ENCODE measurements at places on chromosomes 5 and 9.

- DNase-seq: peak; percentile 71
Measured at GRCh38 chr5:39424736-39425637, at the start of gene DAB2. Gene DAB2, minus strand, starts transcription at chr5:39424980. Its CDS starts 30,660 bp downstream, at chr5:39394320.

DNA sequence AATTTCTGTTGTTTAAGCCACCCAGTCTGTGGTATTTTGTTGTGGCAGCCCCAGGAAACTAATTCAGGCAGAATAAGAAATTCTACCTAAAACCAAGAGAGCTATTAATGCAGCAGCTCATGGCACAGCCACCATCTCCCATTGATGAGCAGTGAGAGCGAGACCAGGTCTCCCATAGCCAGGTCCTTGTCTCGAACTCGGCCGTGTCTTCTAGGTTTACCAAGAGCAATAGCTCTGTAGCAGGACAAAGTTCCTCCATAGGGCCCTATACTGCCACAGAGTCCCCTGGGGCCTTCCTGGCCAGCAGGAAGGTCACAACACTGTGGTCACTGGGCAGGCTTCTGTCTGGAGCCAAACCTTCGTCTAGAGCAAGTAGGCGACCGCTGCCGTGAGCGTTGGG, 34.5 kb upstream of the TJP2 start:
- no peak for DNase-seq

DNA sequence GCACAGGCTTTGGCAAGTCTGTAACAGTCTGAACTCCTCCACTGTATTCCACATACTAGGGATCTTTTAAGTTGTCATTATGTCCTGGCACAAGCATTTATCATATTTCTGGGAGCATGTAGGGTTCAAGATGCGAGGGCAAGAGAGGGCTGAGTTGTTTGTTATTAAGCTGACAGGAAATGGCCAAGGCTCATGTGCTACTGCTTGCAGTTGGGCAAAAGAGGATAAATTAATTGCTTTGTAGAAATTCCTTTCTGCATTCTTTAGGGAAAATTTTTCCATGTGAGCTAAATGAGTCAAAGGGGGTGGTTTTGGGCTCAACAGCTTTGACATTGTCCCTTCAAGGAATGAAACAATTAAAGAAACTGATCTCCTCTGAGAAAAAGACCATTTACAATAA, 35.4 kb downstream of the DOCK8 start:
- no peak for DNase-seq

DNA sequence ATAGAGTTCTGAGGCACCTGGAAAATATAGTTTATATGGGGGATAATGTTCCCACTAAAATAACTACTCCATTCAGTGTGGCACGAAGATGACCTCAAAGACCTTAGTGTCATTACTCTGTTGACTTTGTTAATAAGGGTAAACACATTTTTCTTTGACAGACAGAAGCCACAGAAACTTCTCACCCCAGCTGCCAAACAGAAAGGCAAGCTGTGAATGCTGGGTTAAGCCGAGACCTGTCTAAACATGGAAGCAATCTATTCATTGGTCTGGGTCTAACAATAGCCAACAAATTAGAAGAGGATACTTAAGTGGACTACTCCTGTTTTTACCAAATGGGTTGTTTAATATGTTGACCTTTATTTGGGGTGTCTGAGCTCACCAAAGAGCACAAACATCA, 171.4 kb downstream of the TLE1 start:
- no peak for DNase-seq

DNA sequence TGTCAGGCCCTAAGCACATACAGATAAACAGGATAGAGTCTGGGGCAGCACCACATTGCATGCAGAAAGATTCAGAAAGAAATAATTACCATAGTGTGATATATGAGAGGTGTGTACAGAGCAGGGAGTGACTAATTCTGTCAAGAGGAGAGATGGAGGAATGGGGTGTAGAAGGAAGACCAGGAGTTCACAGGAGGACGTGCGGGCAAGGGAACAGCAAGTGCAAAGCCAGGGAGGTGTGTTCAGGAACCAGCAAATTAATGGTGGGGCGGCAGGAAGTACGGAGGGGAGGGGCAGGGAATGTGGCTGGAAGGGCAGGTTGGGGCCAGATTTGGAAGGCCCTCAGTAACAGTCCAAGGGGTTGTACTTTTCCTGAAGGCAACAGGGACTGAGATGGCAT, 17.4 kb downstream of the EGR1 start:
- no peak for DNase-seq

DNA sequence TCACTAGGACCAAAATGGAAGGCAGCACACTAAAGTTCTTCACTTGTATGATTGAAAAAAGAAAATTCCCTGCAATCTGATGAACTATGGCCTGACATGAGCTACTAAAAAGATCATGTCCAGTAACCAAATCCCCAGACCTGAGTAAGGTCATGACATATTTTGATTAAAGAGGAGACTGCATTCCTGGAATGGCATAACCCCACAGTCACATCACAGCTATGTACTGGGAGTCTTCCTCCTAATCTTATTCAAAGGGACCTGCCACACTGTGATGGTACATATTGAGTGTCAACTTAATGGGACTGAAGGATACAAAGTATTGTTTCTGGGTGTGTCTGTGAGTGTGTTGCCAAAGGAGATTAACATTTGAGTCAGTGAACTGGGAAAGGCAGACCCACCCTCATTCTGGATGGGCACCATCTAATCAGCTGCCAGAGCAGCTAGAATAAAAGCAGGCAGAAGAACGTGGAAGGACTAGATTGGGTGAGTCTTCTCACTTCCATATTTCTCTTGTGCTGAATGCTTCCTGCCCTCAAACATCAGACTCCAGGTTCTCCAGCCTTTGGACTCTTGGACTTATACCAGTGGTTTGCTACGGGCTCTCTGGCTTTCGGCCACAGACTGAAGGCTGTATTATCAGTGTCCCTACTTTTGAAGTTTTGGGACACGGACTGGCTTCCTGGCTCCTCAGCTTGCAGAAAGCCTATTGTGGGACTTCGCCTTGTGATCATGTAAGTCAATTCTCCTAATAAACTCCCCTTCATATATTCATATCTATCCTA, 345.0 kb downstream of the TMEM38B start:
- no peak for DNase-seq
